Caki2 (cell line): ENCODE measurements at places on chromosomes 16 and 17.

DNA sequence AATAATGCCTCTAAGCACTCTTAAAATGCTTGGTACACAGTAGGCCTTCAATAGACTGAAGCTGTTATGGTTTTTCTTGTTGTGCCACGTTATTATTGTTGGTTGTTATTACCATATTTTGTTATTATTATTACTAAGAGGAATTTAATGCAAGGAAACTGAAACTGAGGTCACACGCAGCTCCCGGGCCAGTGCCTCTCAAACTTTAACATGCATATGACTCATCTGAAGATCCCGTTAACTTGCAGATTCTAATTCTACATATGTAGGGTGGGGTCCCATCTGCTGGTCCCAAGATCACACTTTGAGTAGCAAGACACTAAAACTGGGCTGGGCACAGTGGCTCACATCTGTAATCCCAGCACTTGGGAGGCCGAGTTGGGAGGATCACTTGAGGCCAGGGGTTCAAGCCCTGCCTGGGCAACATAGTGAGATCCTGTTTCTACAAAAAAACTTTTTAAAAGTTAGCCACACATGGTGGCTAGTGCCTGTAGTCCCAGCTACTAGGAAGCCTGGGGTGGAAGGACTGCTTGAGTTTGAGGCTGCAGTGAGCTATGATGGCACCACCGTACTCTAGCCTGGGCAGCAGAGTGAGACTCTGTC, 888 bp downstream of the ACSM5 start:
- DNase-seq: peak; percentile 48

DNA sequence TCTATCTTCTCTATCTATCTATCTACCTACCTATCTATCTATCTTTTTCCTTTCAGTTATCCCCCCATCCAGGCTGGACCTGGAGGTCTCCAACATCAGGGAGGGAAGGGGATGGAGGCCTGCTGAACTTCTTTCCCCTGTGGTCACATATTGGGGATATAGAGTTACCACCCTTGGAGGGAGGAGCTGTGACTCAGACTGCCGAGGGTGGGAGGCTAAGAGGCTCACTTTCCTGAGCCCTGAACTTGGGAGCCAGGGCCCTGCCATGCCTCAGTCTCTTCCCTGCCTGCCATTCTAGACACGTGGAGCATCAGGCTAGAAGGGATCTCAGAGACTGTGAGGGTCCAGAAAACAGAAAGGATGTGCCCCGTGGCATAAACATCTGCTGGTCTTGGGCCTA, 8.4 kb downstream of the LRRC3C start:
- no peak for DNase-seq

GRCh38 chr16:668519-669171, 713 bp downstream of the RHOT2 start:
- DNase-seq: no peak

DNA sequence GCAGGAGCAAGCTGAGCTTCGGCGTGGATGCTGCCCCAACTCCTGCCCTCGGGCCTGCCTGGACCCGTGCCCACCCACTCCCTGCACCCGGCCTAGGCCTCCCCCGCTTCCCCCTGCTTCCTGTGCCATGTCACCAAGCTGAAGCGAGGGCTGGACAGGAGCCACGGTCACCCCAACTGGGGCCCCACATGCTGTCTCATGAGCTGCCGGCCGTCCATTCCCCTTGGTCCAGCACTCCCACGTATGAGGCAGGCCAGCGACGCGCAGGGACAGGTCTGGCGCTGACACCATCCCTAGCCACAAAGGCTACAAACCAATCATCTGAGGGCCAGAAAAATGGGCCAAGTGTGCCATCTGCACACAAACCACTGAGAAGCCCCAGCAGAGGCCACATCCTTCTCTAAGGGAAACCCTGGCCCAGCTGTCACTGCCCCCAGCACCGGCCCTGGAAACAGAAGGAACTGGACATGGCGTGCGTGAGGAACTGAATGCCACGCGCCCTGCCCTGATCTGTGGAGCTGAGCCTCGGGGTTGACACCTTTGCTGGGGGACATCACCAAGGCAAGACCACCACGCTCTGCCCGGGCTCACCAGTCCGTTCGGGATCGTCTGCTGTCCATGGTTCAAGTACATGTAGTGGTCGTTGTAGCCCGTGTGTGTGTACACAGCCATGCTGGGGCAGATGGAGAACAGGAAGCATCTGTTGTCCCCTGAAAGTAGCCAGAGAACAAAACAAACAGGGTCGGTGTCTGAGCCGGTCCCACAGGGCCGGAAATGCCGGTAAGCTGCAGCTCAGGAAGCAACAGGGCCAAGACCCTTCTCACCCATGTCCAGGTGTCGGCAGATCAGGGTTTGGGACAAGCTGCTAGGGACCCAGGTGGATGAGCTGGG, 22.2 kb downstream of the MEAK7 start:
- DNase-seq: no peak

DNA sequence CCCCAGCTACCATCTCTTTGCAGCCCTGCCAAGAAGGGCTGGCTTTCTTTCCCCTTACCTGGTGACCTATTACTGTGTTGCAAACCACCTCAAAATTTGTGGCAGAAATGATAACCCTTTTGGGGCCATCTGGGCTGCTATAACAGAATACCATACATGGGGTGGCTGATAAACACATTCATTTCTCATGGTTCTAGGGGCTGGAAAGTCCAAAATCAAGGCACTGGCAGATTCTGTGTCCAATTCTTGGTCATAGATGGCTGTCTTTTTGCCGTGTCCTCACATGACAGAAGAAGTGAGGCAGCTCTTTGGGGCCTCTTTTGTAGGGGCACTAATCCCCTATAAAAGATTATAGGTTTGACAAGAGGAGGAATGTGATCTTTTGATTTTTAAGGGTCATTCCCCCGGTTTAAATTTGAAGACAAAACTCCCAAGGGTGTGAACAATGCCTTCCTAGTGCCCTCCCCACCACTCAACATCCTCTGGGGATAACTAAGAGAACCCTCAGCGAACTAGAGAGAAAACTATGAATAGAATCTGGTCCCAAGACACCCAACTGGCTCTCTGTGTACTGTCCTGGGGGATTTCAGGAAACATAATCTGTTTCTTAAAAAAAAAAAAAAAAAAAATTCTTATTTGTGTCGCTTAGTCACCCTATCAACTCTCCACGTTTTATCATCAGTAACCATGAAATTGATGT, 1.7 kb upstream of the METTL22 start:
- DNase-seq: no peak

- DNase-seq: peak; percentile 52
Observed at GRCh38 chr17:45307290-45308015, 9.4 kb downstream of the MAP3K14 start.

DNA sequence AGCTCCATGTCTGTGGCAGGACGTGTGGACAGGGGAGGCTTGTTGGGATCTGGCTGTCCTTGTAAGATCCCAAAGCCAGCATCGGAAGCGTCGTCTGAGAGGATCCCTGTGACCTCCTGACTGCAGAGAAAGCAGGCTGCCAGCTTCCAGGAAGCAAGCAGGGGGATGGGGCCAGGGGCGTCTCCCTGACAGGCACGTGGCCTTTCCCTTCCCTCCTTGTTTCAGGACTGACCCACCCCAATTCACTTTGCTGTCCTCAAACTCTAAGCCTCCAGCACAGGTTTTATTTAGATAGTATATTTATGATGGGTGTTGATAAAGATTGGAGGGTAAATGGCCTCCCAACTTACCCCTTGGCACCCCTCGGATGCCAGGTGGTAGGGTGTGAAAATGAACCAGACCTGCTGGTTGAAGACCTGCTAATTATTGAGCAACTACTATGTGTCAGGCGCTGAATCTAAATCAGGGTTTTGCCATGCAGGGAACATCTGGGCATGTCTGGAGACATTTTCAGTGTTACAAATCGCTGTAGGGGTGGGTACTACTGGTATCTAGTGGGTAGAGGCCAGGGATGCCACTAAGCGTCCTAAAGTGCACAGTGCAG, 24.5 kb downstream of the SOCS1 start:
- no peak for DNase-seq

DNA sequence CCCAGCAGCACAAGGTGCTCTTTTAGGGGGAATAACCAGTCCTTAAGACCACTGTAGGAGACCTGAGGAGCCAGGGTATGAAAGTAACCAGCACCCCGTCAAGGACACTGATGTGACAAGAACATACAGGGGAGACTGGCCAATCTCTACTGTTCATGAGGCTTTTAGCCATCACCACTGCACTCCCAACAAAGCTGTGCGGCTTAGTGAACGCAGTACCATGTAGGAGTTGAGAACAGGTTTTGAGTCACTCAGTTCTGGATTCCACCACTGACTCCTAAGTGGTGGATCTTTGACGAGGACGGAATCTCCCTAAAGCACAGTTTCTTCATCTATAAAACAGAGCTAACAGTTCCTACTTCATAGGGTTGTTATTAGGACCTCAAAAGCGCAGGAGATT, 26.8 kb downstream of the COG4 start:
- DNase-seq: no peak

DNA sequence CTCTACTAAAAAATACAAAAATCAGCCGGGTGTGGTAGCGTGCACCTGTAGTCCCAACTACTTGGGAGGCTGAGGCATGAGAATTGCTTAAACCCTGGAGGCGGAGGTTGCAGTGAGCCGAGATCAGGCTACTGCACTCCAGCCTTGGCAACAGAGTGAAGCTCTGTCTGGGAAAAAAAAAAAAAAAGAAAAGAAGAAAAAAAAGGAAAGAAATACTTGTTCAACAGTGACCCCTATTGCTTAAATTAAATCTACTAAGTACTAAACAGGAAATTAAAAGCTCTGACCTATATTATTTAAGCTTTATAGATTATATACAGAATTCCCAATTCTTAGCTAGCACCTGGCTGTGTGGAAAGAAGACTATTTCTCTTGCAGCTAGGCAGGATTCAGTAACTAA, 48.9 kb downstream of the FBXL20 start:
- no peak for DNase-seq

- no peak for DNase-seq
Observed at GRCh38 chr16:58449768-58450167, 50.2 kb upstream of the NDRG4 start.

- no peak for DNase-seq
Observed at GRCh38 chr17:42424991-42425610, 2.0 kb upstream of the CAVIN1 start.

GRCh38 chr17:43079641-43080302, 45.4 kb downstream of the BRCA1 start:
- no peak for DNase-seq

DNA sequence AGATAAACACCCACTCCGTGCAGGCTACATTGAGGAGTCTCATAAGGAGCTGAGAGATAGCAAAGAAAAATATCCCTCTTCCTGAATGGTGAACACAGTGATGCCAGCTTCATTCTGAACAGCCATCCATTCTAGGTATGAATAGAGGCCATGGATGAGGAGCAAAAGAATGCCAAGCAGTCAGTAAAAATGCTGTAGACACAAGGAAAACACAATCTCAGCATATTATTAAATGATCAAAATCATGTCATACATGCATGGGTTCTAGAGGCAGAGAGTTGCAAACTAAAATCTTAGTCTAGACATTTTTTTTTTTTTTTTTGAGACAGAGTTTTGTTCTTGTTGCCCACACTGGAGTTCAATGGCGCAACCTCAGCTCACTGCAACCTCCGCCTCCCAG, 313.0 kb downstream of the SOX9 start:
- DNase-seq: no peak

- peak; percentile 77 for DNase-seq
Observed at GRCh38 chr16:29029168-29029994, 44.5 kb downstream of the LAT start.

DNA sequence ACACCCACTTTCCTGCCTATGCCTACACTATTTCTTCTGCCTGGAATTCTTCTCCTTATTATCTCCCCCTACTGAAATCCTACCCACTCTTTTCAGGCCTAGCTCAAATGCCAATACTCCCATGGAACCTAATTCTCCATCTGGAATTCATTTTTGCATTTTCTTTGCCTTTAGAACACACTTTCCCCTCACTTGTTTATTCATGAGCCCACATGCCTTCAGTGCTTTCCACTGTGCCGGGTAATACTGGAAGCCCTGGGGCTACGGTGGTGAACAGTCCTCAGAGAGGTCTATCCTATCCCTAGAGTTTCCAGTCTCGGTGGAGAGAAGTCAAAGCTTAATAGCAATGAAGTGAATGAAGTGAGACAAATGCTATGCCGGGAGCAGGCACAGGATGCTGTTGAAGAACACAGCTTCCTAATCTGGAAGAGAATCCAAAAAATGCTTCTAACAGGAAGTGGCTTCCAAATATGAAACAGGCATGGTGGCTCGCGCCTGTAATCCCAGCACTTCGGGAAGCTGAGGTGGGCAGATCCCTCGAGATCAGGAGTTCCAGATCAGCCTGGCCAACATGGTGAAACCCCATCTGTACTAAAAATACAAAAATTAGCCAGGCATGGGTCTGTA, 322.4 kb downstream of the GRIN2A start:
- DNase-seq: no peak

DNA sequence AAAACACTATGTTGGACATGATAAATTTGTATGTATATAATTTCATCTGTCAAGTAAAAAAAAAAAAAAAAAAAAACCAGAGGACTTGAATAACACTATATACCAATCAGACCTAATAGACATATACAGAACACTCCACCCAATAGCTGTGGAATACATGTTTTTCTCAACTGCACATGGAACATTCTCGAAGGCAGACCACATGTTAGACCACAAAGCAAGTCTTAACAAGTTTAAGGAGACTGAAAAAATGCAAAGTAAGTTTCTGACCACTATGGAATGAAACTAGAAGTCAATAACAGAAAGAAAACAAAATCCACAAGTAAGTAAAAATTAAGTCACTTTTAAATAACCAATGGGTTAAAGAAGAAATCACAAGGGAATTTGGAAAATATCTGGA, 8.4 kb upstream of the CNTNAP4 start:
- DNase-seq: no peak

DNA sequence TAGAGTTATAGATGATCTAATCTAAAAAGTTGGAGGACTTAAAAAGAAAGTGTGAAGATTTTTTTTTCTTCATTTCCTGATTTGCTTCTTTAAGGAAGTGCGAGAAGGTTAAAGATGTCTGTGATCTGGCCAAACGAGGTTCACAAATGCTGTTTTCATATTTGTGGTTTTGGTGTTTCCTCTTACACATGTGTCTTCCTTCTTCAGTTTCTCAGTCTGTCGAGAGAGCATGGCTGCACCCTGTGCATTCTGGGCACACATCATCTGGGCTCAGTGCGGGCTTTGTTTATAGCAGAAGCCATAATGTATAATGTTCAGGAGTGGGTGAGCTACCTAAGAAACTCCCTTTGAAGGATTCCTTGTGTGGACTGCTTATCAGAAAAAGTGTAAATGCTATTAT, 260.4 kb upstream of the TBX2 start:
- DNase-seq: no peak

GRCh38 chr16:23339787-23340186, 37.7 kb downstream of the SCNN1B start:
- no peak for DNase-seq

- no peak for DNase-seq
Observed at GRCh38 chr16:609984-610383, 20.1 kb downstream of the RAB40C start.

- DNase-seq: peak; percentile 76
Observed at GRCh38 chr17:35089586-35090296, 26.2 kb upstream of the RFFL start.
